ENCODE measurements at places on chromosomes 7 and 10. TPM values are rescaled to one million over a fixed set of nuclear protein-coding genes. Genes with fewer than 3 reads are reported as not detected.

Gene CFAP46
- 0.53 TPM for total RNA-seq

Gene OR9A2
- 1.1 TPM for total RNA-seq

Gene SPDYE9
- total RNA-seq, result not detected

Gene ASZ1
- total RNA-seq, result not detected

Gene EBLN1
- total RNA-seq, result not detected

Gene NODAL
- not detected for total RNA-seq

Gene SERPINE1
- total RNA-seq, result 3.1 TPM

Gene MTERF1
- 25.9 TPM for total RNA-seq

Gene GTPBP10
- 32.9 TPM for total RNA-seq

Gene TMEM225B
- total RNA-seq, result 1.1 TPM

Gene RADIL
- 4.9 TPM for total RNA-seq

Gene ADIRF
- 112 TPM for total RNA-seq

Gene TMEM236
- total RNA-seq, result 1.2 TPM

Gene EMX2
- 0.95 TPM for total RNA-seq

Gene ACSM6
- 0.48 TPM for total RNA-seq

Gene RAB19
- total RNA-seq, result 1.7 TPM

Gene FRA10AC1
- 65.6 TPM for total RNA-seq

Gene FKBP6
- not detected for total RNA-seq

Gene ARID5B
- 52.5 TPM for total RNA-seq

Gene EIF5AL1
- 0.11 TPM for total RNA-seq

Gene CRHR2
- total RNA-seq, result 0.16 TPM

Gene ETV1
- 34.1 TPM for total RNA-seq

Gene BLNK
- total RNA-seq, result 7.3 TPM

Gene BTBD16
- total RNA-seq, result 2.6 TPM

Gene NOM1
- total RNA-seq, result 24.7 TPM

Gene UNCX
- not detected for total RNA-seq

Gene FBXO24
- 1.6 TPM for total RNA-seq

Gene ZNF425
- total RNA-seq, result 4.9 TPM
